EH (cell line): ENCODE measurements at places on chromosomes 2 and 18.

DNA sequence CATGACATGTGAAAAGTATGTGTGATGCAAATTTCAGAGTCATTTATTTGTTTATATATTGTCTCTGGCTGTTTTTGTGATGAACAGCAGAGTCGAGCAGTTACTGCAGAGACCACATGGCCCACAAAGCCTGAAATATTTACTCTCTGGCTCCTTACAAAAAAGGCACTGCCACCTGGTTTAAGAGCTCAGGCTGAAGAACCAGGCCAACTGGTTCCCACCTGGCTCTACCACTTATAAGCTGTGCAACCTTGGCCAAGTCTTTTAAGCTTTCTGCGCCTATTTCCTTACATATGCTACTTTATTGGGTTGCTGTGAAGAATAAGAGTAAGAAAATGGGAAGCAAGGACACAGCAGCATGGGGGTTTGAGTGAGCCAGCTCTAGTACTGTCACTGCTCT, 207.6 kb downstream of the L3MBTL4 start:
- peak; percentile 9 for DNase-seq

DNA sequence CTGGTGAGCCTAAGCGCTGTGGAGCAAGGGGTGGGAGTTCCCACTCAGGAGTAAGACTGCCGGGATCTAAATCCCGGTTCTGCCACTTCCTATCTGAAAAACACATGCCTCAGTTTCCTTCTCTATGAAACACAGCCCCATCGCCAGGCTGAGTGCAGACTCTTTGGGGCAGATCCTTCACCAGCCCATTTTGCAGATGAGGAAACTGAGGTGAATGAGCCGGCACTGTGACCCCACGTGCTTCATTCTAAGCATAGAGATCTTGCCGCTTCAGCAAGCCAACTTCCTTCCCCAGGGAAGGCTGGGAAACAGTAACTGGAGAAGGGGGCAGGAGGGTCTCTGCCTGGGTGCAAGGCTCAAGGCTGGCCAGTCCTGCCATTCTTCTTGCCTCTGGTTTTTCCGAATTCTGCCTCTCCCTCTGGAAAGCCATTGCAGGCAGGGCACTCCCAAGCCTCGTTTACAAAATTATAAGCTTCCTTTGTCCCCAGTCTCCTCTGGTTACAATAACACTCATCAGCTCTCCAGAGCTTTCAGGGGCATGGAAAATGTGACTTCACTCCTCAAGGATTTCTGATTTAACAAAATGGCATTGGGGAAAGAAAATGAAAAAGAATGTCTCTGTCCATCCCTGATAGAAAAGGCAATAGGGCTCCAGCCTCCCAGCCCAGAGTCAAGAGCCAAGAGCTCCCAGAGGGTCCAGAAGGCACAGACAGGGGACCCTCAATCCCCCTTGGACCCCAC, 249.2 kb downstream of the TNS1 start:
- DNase-seq: peak; percentile 77

- DNase-seq: peak; percentile 2
Observed at GRCh38 chr2:163132850-163133249, 294.3 kb upstream of the KCNH7 start.

GRCh38 chr2:985317-985898, 34.8 kb downstream of the SNTG2 start:
- DNase-seq: no peak

- peak; percentile 34 for DNase-seq
Observed at GRCh38 chr2:220036431-220036830, 409.0 kb downstream of the SLC4A3 start.

DNA sequence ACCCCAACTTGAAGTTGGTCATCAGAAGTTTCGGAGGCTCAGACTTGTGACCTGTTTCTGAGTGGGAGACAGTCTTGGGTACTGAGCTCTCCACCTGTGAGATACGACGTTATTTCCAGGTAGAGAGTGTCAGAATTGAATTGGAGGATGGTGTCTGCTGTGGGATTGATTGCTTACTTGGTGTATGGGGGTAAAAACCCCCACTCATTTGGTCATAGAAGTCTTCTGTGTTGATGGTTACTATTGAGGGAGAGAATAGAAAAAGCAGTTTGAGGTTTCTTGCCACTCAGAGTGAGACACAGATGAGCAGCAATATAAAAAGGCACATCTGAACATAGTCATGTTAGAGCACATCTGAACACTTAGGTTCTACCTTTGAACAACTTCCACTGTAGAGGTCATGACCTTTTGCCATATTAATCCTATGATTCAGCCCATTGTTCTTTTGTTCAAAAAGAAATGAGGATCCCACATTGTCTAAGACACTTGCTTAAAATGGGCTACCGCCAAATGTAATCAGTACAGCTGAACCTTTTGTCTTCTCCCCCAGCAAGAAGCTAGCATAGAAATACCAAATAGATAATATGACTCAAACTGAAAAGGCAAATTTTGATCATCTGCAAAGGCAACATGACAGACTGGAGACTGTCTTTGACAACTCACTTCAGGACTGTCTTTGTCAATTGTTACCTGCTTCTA, 73.3 kb downstream of the NAB1 start:
- DNase-seq: no peak

- DNase-seq: no peak
Observed at GRCh38 chr2:62627667-62628066, 77.8 kb upstream of the EHBP1 start.

DNA sequence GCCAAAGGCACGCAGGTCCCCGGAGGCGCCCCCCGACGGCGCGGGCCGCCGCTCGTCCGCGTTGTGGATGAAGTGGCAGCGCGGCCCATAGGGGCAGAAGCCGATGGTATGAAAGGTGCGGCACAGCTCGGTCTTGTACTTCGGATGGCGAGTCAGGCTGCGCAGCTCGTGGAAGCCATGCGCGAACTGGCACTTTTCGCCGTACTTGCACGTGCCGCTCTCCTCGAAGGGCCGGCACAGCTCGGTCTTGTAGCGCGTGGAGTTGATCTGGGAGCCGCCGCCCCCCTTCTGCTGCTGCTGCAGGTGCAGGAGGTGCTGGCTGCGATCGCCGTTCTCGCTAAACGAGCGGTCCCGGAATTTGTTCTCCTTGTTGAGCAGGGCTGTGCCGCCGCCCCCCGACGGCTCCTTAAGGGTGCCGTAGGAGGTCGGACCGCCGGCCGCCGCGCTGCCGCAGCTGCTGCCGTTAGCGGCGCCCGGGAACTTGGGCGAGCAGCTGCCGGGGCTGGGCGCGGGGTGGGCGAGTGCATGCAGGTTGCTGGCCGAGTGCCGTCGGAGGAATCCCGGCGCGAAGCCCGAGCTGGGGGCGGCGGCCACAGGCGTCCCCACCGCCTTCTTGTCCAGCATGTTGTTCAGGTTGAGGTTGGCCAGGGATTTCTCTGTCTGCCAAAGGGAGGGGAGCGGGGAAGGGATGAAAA, 1.2 kb downstream of the ZFP36L2 start:
- DNase-seq: peak; percentile 61

DNA sequence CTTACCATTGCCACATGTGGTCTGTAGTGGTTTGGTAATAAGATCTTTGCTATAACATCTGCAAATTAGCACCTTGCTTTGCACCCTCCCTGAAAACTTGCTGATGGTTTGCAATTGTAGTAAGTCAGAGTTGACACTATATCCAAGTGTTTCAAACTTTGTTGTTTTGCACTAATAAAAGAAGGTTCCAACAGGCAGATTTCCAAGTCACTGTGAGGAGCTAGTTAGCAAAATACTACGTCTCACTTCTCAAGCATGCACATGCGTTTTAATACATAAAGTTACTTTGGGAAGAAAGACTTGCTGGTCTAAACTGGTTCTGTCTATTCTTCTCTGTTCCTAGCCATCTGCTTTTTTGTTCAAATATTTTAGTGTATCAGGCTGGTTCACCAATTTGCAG, 103.7 kb upstream of the ZNF521 start:
- DNase-seq: no peak

DNA sequence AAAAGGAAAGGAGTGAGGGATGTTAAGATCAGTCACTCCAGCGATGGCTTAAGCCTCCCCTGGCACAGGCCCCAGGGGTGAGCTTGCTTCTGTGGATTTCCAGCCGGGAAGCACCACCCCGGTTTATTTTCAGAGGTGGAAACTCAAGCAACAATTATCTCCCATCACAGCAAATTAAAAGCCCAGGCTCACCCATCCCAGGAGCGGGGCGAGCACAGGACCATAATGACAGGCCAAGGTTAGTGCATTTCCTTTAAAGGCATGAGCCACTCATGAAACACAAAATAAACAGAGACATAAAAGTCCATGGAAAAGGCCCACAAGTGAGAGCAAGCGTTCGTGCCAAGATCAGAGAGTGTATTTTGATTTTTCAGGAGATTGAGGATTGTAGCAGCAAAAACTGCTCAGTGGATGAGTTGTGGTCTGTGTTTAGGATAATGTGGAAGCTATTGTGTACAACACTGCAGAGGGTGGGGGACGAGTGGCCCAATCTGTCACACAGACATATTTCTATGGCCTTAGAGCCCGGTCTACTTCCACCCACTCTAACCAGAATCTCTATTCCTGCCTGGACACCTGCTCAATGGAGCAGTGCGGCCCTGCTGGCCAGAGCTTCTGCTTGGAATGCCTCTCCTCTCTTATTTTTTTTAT, 111.4 kb upstream of the CDC42EP3 start:
- peak; percentile 90 for DNase-seq

DNA sequence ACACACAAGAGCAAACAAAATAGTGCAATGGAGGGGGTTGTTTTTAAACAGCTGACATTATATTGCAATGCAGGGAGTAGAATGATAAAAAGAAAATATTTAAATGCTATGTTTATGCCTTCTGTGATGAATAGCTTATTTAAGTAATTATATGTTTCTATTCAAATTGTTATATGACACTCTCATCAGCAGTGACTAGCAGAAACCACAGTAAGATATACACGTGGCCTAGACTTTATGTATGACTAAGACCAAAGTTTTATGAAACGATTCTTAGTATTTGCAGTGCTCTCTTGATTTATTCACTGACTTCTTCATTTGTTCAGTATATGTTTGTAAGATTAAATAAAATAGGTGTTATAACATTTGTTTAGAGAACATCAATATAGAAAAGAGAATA, 26.1 kb upstream of the C1D start:
- peak; percentile 14 for DNase-seq

GRCh38 chr2:181430406-181431118, 26.6 kb upstream of the ITGA4 start:
- peak; percentile 38 for DNase-seq

- peak; percentile 74 for DNase-seq
Observed at GRCh38 chr2:143259368-143259958, 130.2 kb downstream of the ARHGAP15 start.

DNA sequence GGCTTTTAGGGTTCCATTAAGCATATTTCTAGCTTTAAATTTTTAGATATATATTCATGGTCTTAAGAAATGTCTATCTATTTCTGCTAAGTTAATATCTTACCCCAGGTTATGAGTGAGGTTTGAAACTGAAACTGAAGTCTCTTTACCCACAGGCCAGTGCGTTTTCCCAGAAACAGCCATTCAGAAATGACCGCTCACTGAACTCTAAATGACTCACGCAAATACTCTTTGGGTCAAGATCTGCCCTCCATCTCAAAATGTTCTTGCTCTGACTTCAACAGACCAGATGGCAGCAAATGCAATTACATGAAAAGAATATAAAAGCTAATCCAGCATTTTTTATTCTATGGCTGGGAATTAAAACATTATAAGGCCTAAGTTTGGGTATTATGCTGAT, 315.2 kb downstream of the TDRD15 start:
- peak; percentile 18 for DNase-seq

- DNase-seq: no peak
Observed at GRCh38 chr2:16378031-16378430, 287.6 kb downstream of the CYRIA start.

GRCh38 chr2:151860613-151861146, 32.5 kb upstream of the ARL5A start:
- peak; percentile 24 for DNase-seq

DNA sequence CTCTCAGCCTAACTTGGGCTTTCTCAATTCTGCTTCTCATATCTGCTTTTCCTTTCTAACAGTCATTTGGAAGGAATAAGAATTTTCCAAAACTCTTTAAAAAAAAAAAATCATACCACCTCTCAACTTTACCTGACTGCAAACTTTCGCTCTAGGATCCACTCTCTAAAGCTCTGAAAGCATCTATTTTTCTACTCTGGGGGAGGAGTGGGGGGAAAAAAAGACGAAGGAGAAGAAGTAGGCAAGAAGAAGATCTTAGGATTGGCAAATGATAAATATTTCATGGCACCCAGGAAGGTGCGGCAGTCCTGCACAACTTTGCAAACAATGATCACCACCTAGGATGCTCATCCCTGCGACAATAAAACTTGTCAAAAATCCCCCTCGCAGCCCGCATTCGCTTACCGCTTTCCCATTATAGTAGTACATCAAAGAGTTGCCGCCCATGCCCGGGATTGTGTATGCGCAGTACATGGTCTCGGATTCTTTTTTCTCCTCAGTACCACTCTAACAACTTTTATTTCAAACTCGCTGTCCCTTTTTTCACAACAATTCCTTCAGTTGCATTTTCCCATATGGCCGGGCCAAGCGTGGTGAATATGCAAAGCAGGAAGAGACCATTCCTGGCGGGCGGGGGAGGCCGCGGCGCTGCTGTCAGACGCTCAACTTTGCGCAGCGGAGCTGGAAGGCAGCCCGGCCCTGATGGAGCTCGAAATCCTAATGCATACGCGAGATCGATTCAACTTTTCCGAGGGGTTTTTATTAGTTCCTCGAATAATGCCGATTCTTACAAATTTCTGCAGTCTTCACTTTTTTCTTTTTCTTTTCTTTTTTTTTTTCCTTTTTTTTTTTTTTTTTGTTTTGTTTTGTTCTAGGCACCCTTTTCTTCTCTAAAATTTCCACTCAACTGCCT, 266.5 kb downstream of the TCF4 start:
- DNase-seq: peak; percentile 91

DNA sequence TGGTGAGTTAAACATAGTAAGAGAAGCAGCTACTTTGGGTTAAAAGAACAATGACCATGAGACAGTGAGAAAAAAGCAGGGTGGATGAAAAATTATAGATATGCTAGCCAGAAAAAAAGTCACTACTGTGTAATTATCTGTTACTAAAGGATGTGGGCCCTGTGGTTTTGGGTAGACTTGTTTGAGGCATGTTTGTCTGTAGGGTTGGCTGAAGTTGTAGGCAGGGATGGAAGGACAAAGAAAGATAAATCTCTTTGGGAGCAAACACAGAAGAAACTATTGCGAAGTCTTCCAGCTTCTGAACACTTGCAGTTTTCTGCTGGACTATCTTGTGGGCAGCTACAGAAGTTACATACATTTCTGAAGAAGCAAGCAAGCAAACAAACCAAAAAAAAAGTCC, 28.2 kb downstream of the RND3 start:
- peak; percentile 69 for DNase-seq
